GDM1 (cell line): ENCODE measurements at places on chromosomes 5 and 9.

GRCh38 chr5:137856916-137857862, 10.5 kb upstream of the MYOT start:
- DNase-seq = no peak

DNA sequence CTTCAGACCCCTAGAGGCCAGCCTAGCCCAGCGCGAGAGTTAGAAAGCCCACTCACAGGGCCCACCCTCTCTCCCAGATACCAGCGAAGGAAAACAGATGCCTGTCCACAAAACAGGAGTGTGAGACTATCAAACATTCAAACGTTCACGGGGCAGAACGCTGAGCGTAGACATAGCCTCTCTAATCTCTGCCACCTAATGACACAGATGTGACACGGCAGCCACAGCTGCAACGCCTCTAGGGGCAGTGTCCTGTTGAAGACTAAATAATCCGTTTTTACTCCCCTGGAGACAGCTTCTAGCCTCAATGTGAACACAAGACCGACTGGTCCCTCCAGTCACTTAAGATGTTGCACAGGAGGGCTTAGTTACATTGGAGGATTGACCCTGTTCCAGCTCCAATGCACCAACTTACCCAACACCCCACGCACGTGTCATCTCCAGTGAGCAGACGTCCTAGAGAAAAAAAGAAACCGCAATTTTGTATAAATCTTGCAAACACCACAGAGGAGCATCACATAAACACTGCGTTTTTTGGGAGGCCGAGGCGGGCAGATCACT, 14.3 kb downstream of the DIPK1B start:
- no peak for DNase-seq

DNA sequence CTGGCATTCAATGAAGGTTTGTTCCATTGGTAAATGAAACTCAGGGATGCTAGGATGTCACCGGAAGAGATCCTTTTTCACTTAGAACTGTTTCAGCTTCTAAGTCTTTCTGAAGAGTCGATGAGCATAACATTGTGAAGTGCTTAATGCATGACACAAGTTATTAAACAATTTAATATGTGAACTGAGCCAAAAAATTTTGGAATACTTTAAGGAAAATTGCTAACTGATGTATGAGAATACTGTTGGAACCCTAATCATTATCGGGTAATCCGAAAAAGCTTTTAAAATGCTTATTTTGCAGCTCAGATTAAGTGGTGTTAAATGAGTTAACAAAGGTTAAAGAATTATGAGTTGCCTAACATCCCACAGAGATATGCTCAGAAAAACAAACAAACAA, 34.9 kb downstream of the DMRT2 start:
- DNase-seq = no peak

DNA sequence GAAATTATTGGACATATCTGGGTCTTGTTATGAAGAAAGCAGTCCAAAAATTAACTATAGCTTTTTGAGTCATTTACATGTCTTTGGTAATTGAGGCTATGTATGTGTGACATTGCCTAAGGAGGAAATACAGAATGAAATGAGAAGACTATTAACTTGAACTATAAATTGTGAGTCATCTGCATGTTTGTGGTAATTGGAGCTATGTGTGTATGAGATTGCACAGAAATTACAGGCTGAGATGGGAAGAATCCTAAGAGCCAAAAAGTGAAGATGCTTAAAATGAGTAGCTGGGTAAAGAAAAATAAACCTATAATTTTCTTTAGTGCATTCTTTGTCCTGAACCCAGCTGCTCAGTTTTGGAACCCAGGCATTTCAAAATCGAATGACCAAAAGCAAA, 747.6 kb upstream of the EDIL3 start:
- DNase-seq = no peak

DNA sequence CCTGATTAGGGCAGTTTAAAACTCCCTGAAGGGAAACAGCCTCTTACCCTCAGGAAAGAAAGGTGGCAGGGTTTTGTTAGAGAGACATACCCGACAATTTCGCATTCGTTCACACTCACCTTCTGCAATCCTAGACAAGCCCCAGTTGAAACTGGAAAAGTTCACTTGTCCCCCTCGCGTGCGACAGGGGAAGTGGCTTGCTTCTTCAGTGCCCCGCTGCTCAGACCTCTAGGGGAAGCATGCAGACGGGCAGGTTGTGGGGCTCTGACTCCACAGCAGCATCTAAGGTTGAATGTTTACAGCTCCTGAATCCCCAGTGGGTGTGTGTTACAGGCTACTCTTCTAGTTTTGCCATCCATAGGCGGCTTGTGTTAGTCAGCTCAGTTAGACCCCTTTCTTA, 575.7 kb upstream of the ACO1 start:
- DNase-seq = no peak

GRCh38 chr9:31183866-31184265, 1200.6 kb upstream of the ACO1 start:
- no peak for DNase-seq

GRCh38 chr9:77943057-77943456, 88.6 kb downstream of the GNAQ start:
- no peak for DNase-seq
